ENCODE measurements at places on chromosomes 3 and 15. TPM values are rescaled to one million over a fixed set of nuclear protein-coding genes. Genes with fewer than 3 reads are reported as not detected.

LRRC58 gene
- total RNA-seq: 28.0 TPM

ZIC1 gene
- total RNA-seq: 57.3 TPM

CTDSPL gene
- total RNA-seq: 41.5 TPM

KY gene
- total RNA-seq: 0.18 TPM

GRCh38 chr3:117853923-117854668 is 1144.5 kb downstream of the TUSC7 start:
- H3K4me1 ChIP-seq: no peaks in the 10 kb centered on the region
- no peak overlapping the region for H3K27ac ChIP-seq
- DNase-seq: no peak
- H3K27me3 ChIP-seq: peaks cover 17% of the 10 kb centered on the region

- H3K4me1 ChIP-seq: peaks cover 12% of the 10 kb centered on the region
- no peak for DNase-seq
- H3K36me3 ChIP-seq: no peaks in the 10 kb centered on the region
Measured at GRCh38 chr3:43423142-43423541, 136.8 kb downstream of the SNRK start.

DNA sequence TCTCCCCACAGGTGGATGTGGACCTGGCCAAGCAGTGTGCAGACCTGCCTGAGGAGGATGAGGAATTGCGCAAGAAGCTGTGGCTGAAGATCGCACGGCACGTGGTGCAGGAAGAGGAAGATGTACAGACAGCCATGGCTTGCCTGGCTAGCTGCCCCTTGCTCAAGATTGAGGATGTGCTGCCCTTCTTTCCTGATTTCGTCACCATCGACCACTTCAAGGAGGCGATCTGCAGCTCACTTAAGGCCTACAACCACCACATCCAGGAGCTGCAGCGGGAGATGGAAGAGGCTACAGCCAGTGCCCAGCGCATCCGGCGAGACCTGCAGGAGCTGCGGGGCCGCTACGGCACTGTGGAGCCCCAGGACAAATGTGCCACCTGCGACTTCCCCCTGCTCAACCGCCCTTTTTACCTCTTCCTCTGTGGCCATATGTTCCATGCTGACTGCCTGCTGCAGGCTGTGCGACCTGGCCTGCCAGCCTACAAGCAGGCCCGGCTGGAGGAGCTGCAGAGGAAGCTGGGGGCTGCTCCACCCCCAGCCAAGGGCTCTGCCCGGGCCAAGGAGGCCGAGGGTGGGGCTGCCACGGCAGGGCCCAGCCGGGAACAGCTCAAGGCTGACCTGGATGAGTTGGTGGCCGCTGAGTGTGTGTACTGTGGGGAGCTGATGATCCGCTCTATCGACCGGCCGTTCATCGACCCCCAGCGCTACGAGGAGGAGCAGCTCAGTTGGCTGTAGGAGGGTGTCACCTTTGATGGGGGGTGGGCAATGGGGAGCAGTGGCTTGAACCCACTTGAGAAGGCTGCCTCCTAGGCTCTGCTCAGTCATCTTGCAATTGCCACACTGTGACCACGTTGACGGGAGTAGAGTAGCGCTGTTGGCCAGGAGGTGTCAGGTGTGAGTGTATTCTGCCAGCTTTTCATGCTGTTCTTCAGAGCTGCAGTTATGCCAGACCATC is 8.6 kb downstream of the VPS18 start:
- DNase-seq: peak; percentile 87
- peaks cover 26% of the 10 kb centered on the region for H3K4me1 ChIP-seq

GRCh38 chr3:99656624-99657023 is 18.2 kb downstream of the COL8A1 start:
- H3K4me3 ChIP-seq: no peak overlapping the region
- H3K27ac ChIP-seq: peak overlapping the region; percentile 87
- peaks cover 64% of the 10 kb centered on the region for H3K36me3 ChIP-seq
- peaks cover 97% of the 10 kb centered on the region for H3K4me1 ChIP-seq
- DNase-seq: no peak
- H3K27me3 ChIP-seq: no peaks in the 10 kb centered on the region

- no peaks in the 10 kb centered on the region for H3K4me1 ChIP-seq
- no peak for DNase-seq
- no peak overlapping the region for H3K27ac ChIP-seq
- no peak overlapping the region for H3K4me3 ChIP-seq
Measured at GRCh38 chr3:153951276-153951675, 169.9 kb upstream of the ARHGEF26 start.

DNA sequence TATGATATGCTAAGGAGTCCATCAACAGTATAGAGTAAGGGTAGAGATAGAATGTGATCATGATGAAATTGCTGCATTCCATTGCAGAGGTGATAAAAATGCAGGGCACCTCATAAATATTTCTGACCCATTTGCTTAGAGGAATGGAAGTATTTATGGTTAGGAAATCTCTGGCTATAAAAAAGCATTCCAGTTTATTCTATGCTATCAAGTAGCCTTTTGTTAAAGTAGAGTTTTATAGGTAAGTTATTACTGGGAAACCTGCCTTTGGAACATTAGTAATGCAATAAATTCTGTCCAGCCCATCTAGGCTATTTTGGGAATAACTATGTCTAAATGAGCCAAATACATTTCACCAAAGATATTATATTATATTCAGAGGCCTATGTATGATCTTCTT is 19.8 kb upstream of the STRIT1 start:
- no peak overlapping the region for H3K27ac ChIP-seq
- no peak for DNase-seq
- H3K4me1 ChIP-seq: peaks cover 10% of the 10 kb centered on the region
- no peak overlapping the region for H3K4me3 ChIP-seq
- no peaks in the 10 kb centered on the region for H3K27me3 ChIP-seq

DNA sequence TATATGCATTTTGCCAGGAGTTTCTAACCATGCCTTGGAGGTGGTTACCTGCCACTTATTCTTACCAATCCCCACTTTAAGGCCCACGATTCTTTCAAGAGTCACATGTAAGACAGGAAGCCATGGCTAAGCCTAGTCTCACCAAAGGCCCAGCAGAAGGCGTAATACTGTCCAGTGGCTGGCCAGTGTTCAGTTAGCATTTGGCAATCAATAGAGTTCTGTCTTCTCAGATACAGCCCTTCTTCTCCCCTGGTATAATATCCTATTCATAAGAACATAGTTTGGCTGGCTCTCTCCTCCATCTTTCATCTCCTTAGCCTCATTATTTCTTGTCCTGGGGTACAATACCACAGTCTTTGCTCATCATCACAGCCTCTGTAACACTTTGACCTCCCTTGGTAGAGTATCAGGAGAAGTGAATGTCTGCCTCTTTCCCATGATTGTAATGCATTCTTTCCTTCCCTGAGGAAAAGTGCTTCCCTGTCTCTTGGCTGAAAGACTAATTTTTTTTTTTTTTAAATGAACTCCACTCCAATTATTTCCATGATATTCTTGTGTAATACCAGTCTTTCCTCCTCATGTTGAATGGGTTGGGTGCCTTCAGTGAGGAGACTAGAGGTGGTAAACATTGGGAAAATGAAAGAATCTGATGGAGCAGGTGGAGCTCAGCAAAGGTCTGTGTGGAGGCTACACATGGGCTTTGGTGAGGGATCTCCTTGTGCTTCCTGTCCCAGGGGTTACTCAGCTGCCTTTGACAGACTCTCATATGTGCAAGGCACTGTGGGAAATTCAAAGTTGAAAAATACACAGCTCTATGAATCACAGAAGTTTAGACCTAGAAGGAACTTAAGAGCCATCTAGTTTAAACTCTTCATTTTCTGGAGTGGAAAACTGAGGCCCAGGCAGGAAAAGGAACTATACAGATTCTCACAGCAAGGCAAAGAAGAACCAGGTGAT is 218.2 kb downstream of the P3H2 start:
- no peaks in the 10 kb centered on the region for H3K27me3 ChIP-seq
- H3K4me3 ChIP-seq: no peak overlapping the region
- no peaks in the 10 kb centered on the region for H3K36me3 ChIP-seq
- no peak overlapping the region for H3K27ac ChIP-seq
- no peak for DNase-seq

DNA sequence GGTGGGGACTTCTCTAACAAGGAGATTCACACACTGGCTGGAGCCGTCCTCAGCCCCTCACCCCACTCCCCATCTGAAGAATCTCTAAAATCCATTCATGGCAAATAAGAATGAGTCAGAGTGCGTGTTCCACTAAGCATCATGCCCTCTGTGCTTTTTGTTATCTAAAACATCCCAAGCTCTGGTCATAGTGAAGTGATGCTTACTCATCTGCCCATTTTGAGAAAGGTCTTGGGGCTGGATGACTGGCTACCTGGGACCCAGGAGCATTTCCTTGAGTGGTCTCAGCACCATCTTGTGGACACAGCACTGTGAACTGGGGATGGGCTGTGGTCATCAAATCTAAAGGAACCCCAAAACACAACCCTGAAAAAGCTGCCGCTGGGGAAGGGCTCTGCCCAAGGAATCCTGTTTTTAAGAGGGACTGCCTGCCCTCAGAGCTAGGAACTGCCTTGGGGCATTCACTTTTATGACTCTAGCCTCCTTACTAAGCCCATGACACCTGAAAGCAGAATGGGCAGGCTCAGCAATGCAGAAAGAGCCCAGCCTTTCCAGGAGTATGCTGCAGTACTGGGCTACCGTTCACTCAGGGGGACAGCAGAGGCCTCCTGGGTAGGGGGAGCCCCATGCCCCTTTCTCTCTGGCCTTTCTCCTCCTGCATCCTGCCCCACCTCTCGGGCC is 53.5 kb downstream of the ZBTB38 start:
- no peak overlapping the region for H3K4me3 ChIP-seq
- no peak for DNase-seq
- H3K27ac ChIP-seq: peak overlapping the region; percentile 12

- H3K4me1 ChIP-seq: no peaks in the 10 kb centered on the region
- no peak overlapping the region for H3K27ac ChIP-seq
- H3K36me3 ChIP-seq: no peaks in the 10 kb centered on the region
- DNase-seq: no peak
Measured at GRCh38 chr3:163879172-163879571, 1199.1 kb downstream of the SI start.

Data from chondrocyte (in vitro differentiated cells).